ENCODE measurements at places on chromosomes 1 and 21.
A peak's percentile ranks its signal among the peaks of the same experiment; 100 is the strongest.

GRCh38 chr1:208007319-208007937 is 96.5 kb upstream of the CD34 start:
- ATAC-seq: no peak

DNA sequence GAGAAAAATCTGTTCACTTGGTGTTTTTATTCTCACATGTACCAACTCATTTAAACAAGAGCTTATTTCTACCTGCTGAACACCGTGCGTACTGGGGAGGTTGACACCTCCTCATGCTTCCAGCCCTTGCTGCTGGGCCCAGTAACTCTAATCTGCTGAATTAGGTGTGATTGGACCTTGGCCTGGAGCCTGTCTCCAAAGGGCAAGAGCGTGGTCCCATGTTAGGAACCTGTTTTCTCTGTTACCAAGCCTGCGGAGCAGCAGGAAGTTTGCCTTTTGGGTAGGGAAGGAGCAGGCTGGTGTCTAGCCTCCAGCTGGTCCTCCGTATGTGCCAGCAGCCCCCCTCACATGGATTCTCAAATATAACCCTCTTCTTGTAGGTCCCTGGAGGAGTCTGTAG is 10.9 kb upstream of the SLC27A3 start:
- ATAC-seq: no peak

DNA sequence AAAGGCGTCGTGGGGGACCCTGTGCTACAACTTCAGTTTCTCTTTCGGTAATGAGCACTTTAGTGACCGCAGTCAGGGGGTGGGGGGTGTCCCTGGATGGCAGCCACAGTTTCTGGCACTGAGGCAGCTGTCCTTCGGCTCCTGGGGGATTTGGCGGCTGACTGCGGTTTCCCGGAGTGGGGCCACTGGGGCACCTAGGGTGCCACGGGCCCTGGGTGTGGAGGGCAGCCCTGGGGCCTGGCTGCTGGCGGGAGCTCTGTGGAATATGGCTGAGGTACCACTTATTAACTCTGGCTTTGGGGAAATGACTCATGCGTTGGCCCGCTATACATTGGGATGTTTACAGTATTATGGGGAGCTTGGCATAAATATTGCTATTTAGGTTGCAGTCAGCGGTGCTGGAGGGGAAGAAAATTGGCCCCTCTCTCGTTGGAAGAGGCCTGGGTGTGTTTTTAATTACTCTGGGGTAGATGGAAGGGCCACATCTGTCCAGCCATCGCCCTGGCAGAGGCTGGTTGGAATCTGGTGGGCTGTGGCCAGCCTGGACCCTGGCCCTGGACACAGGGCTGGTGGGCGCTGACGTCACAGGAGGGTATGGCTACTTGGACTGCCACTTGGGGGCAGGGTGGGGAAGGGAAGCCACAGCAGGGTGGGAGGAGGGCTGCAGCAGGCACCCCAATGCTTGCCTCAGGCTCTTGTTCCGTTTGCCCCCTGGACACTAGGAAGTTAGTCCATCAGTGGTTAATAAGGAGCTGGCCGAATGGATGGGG is 2.0 kb downstream of the EPHB2 start:
- ATAC-seq: no peak

DNA sequence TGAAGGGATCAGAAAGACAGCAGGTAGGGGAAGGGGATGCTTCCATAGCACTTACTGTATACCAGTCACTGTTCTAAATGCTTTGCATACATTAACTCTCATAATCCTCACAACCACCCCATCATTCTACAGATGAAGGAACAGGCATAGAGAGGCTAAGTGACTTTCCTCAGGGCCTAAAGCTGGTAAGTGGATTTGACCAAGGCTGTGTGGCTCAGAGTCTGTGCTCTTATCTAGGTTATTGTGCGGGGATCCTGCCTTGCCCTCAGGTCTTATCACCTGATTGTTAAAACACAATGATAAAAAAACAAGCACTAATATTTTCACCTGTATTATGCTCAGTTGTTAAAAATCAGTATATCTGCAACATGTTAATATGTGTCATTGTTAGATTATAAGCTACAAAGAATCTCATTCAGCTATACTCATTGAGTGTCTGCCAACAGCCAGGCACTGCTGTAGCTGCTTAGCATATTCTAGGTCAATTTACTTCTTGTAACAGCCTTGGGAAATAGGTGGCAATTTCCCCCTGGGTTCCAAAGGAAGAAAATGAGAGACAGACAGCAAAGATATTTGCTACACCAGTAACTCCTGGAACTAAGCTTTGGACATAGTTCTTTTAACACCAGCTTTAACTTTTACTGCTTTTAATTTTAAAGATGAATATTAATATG is 38.6 kb upstream of the RBM15 start:
- ATAC-seq: no peak

DNA sequence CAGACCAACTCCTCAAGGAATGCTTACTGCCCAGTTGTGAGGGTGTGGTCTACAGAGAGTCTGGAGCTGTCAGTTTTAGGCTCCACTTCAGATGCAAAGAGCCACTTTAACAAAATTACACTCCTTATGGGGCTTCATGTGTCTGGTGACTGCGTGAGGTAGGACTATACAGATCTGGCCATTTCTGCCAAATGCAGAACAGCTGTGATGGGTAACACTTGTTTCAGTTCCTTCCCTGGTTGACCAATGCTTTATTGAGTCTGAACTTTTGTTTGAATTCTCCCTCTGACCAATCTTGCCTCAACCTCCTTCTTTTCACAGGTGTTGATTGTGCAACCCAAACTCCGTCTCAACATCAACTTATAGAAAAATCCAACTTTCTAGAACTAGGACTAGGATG is 181.2 kb downstream of the OMA1 start:
- no peak for ATAC-seq

DNA sequence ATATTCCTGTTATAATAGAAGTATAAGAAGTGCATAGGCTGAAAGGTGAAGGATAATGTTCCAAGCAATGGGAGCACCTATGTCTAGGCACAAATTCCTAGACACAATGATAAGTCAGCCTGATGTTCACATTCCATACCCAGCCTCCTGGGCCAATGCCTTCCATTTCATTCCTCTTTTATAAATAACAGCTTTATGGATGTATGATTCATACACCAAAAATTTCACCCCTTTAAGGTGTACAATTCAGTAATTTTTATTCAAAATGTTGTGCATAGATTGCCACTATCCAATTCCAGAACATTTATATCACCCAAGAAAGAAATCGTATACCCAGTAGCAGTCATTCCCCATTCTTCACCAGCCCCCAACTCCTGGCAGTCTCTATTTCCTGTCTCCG is 118.8 kb downstream of the BRINP2 start:
- no peak for ATAC-seq

DNA sequence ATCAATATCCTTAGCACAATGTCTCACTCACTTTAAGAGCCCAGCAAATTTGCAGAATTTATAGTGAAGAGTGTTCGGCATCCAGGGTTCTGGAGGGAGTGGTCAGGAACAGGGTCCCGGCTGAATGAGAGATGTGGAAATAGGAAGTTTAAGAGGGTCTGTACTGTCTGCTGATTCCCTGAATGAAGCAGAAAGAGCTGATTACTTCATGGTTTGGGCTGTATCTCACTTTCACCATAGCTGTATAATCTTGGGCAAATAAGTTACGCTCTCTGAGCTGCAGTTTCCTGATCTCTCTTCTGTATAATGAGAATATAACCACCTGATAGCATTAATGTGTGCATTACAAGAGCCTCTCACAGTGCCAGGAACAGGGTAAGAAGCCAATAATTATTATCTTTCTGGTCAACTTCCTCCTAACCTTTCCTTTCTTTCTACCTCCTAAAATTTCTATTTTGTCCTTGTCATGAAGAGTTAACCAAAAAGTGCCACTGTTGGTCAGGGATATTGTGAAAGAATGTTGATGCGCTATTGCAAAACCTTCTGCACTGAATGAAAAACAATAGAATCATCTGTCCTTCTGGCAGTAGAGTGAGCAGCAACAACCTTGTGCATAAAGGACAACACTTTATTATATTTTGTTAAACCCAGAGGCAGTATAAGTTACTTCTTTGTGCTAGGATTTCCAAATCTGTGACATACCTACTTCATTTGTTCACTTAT is 14.7 kb upstream of the PTGFR start:
- ATAC-seq: no peak

- ATAC-seq: no peak
These were observed 21.5 kb downstream of the NFYC start for GRCh38 chr1:40712997-40713396.

GRCh38 chr1:145995964-145996432 is 381 bp downstream of the TXNIP start:
- no peak for ATAC-seq

DNA sequence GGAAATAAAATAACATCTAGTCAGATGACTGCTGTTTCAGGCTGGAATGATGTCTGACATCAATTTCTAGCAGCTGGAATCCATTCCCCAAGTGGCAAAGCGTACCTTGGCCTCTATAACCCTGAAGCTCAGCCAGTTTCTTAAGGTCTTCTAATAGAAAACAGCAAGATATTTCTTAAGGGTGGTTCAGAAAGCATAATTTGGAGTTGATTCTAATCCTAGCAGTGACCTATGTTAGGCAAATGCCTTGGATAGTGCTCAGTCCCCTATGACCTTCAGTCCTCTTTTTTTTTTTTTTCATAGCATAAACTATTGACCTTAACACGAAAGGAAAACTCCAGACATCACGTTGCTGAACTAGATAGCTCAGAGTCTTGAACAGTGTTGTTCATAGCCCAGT is 56.5 kb downstream of the LAMC2 start:
- ATAC-seq: no peak

DNA sequence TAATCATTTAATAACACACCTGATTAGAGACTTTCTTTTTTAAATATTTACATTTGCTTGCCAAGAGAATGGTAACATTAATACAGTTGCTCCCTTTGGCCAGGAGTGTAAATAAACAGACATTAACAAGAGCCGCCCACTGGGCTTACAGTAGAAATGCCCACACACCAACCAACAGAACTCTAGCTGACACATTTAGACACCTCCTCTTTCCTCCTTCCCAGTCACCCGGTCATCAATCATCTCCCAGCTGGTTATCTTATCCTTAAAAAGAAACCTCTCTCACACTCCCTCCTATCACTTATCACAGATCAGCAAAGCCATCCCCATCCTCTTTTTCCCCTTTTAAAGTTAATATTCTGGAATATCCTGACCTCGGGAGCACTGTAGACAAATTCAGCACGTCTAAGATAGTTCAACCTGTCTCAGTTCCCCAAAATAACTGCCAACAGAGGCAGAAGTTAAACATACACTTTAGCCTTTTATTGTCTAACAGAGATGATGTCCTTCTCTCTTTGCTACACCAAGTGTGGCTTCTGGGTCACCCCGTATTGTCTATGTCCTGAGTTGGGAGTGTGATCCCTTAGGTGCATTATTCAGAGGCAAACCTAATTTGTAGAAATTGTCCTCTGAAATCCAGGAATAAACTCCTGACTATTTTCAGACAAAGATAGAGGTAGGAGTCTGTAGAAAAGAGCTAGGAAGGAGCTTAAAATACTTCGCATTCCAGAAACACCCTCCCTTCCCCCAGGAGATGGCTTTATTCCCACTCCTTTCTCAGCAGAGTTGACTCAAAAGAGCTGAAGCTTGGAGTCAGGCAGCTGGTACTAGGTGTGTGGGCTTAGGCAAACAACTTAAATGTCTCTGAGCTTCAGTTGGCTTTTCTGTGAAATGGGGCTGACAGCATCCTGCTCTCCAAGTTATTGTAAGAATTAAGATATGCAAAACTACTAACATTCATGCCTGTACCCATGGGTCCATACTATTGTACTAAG is 8.8 kb downstream of the MYCL start:
- peak; percentile 50 for ATAC-seq

GRCh38 chr1:211616231-211616964 is 37.4 kb upstream of the SLC30A1 start:
- no peak for ATAC-seq

DNA sequence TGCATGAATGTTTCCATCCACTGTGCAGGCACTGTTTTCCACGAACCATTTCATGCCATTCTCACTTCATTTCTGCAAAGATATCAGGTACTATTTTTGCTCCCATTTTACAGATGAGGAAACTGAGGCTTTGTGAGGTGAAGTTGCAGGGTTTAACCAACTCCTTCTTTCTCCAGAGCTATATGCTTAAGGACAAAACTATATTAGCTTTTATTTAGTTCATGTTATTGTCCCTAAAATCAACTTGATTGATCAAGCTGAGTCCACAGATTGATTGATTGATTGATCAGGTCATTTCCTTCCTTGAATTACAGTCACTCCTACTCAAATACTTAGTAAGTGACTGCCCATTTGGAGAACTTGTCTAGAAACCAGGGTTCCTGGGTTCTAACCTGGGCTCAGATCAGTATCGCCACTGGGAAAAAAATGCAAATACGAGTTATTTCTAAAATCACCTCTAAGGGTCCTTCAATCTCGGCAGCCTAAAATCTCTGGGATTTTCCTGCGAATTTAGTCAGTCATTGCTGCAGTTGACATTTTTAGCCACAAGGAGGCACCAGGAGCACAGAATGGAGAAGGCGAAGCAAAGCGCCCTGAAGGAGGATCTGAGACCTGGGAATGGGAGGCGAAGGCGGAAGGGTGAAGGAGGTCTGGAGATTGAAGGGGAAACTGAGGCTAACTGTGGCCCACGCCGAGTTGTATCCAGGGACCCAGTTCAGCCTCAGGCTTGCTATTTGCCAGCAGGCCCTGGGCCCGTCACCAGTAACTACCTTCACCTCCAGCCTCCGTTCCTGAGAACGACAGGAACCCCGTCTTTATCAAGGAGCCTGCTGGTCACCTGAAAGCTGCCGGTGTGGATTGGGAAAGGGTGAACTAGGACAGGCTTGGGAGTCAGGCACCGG is 14.3 kb upstream of the MUL1 start:
- ATAC-seq: peak; percentile 68
